ENCODE measurements at places on chromosomes 16 and 17.

DNA sequence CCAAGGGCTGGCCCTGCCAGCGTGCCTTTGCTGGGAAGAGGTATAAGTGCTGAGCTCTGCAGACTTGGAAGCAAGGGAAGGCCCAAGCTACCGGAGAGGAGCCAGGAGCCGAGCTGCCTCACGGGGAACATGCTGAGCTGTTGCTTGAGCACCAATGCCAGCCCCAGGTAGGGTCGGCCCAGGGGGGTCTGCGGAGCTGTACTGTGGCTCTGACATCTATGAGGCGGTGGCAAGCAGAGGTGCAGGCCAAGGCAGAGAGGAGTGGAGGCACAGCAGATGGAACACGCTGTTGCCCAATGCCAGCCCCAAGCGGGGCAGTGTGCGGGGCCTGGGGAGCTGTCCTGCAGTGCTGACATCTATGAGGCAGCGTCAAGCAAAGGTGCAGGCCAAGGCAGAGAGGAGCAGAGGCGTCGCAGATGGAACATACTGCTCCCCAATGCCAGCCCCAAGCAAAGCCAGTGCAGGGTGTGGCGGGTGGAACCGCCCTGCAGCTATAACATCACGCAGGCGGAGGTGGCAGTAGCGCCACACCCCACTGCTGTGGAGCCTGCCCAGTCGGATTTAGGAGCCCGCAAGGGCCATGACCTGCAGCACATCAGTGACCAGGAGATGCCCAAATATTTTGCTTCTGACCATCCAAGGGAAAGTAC is 10.0 kb downstream of the GGA2 start:
- no peak for DNase-seq

DNA sequence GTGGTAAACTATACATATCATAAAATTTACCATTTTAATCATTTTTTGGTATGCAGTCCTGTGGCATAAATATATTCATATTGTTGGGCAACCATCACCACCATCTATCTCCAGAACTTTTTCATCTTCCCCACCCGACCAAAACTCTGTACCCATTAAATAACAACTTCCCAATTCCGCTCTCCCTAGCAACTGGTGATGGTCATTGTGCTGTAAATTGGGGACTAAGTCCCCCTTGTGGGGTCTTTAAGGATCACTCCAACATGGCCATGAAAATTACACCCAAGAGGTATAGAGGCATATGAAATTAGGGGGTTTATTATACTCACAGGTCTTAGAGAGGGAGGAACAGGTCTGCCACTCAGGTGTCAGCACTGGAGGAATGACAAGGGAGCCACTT is 57.4 kb upstream of the NKD1 start:
- no peak for DNase-seq

- no peak for DNase-seq
Measured at GRCh38 chr16:57240851-57241250, 4.2 kb upstream of the ARL2BP start.

GRCh38 chr17:1174263-1174880 is 5.4 kb downstream of the ABR start:
- no peak for DNase-seq

DNA sequence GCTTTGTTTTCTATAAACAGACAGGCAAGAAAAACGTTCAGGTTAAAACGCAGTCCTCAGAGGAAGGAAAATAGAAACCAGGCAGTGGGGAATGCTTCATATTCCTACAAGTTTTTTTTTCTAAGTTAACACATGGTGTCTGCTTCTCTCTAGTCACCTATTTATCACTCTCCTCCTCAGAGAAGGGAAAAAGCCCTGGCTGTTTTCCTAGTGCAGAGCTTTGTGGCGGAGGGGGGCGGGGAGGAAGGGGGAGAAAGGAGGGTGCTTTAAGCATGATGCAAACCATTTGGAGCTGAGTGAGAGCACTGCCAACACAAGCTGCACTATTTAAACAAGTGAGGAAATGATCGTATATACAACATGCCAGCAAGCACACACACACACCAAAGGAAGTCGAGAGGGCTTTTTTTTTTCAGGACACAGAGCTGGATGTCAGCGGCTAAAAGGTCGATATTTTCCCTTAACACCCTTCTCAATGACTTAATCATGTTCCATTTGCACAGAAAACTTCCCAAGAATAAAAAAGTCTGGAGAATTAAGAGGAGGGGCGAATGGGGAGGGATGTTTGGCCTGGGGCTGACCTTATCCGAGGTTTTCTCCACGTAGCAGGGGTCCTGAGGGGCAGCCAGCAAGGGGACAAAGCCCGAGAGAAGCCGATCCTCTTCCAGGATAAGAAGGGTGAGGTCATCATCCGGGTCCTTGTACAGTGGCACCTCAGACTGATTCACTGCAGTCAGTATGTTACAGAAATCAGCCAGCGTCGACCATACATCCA is 117.4 kb downstream of the HIC1 start:
- DNase-seq, result no peak

DNA sequence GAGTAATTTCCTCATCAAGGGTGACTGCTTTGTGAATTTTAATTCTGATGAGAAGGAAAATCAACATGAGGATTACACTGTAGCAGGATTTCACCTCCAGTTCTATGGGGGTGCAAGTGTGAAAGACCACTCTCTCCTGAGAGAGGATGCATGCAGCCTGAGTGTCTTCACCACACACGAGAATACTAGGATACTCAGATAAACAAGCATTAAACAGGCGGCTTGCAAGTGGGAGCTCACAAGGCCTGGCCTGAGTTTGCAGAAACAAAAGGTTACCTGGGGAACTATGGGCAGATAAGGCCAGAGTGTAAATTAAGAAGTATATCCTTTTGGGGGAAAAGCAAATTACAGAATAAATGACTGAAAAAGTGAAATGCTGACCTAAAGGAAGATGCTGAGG is 46.6 kb downstream of the MYH10 start:
- no peak for DNase-seq

GRCh38 chr17:9072696-9073339 is 51.5 kb downstream of the NTN1 start:
- no peak for DNase-seq

- DNase-seq, result no peak
Measured at GRCh38 chr17:27579304-27579703, 51.7 kb upstream of the LGALS9 start.

DNA sequence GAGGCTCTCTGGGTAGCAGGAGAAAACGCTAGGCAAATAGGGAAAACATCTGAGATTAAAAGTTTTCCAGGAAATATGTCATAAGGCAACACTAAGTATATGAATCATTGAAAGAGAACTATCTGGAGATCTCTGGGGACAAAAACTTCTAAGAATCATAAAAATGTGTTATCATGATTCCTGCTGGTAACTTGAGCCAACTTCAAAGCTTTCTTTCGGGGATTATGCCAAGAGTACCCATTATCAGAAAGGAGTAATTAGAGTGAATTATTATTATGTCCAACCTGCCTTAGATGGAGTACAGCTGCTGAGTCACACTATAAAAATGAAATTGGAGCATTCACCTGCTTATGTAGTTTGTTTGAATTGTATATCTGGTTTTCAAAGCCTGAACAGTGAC is 488.5 kb upstream of the SOX9 start:
- DNase-seq, result no peak

GRCh38 chr16:83923581-83924365 is 24.9 kb downstream of the MLYCD start:
- no peak for DNase-seq

GRCh38 chr17:7266784-7267183 is 4.5 kb upstream of the CLDN7 start:
- no peak for DNase-seq

- no peak for DNase-seq
Measured at GRCh38 chr16:27822996-27823395, 240.5 kb downstream of the GSG1L start.

GRCh38 chr17:57466017-57466471 is 209.7 kb downstream of the MSI2 start:
- DNase-seq, result no peak
